ENCODE measurements at places on chromosomes 13 and 19.

DNA sequence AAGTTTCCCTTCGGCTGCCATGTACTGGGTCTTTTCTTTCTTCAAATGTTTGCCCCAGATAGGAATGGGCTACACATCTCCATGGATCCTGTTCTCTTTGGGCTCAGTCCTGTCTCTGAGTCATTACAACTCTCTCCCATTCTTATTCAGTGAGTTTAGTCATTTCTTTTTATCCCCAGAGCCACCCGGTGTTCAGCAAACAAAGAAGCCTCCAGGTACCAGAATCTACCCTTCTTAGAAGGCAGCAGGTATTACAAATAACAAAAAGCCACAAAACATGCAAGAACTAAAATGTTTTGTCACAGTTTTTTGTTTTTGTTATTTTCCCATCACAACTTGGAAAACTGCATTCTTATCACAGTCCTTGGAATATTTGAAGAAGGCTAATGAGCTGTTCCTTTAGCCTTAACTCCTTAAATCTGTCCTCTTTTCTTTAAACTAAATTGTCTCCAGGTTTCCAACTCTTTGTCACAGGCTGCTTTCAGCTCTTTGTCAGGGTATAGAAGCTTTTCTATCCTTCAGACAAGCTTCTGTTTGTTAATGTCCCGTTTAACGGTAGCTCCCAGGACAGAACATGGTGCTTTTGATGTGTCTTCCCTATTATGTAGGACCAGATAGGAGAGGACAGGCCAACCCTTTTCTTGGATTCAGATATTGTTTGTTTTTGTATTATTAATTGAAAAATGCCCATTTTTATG lies 215.5 kb upstream of the HTR2A start:
- peak; percentile 35 for DNase-seq

DNA sequence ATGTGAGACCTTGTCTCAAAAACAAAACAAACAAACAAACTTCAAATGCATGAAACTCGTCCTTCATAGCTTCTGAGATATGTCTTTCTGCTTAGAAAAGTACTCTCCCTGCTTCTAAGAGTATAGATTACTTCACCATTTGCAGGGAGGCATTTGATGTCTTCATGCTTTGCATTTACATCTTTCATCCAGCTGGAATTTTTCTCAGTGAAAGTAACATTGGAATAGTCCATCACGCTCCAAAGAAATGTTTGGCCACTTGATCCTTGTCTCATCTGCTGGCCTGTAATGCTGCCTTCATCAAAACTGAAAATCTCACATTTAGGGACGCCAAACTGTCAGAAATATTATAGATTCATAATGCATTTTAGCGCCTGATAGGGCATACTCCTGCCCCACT lies 19.2 kb downstream of the PNMA8A start:
- no peak for DNase-seq

DNA sequence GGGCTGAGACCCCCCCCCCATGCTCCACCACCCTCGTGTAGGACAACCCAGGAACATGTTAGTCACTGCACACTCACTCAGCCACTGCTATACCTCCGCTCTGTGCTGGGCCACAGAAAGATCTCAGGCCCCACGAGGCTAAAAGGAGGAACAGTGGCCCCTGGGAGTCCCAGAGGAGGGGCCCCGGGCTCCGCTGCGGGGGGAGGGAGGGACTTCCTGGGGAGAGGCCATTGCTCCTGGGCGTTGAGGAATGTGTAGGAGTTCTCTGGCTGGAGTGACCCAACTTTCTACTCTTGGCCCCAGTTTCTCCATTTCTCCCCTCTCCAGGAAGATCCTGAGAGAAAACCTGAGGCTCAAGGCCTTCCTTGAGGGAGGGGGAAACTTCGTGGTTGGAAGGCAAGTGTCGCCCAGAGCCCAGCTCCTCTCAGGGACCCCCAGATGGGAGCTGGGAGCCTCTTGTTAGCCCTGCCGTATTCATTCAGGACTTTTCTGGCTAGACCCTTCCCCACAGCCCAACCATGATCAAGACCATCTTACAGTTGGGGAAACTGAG lies 13.6 kb downstream of the ONECUT3 start:
- no peak for DNase-seq

DNA sequence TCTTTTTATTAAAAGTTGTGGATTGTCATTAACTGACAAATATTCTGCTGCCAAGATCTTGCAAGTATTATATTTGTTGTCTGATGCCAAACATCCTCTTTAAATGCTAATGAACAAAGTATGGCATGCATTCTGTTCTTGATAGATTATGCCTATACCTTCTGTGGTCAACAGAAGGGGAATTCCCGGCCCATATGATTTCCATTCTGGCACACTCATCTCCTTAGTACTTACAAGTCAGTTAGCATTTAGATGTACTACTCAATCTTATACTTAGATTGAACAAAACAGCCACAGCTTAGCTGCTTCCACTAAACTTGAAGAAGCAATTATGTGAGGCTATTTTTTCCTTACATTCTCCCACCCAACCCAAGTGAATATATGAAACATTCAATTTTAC lies 246.1 kb upstream of the DACH1 start:
- no peak for DNase-seq

GRCh38 chr13:50912851-50913250 lies 3.3 kb downstream of the RNASEH2B start:
- DNase-seq = no peak

- no peak for DNase-seq
These were observed 713 bp upstream of the UPK1A start for GRCh38 chr19:35665604-35666003.

- peak; percentile 9 for DNase-seq
These were observed 27.7 kb downstream of the ZNF461 start for GRCh38 chr19:36638862-36639510.

DNA sequence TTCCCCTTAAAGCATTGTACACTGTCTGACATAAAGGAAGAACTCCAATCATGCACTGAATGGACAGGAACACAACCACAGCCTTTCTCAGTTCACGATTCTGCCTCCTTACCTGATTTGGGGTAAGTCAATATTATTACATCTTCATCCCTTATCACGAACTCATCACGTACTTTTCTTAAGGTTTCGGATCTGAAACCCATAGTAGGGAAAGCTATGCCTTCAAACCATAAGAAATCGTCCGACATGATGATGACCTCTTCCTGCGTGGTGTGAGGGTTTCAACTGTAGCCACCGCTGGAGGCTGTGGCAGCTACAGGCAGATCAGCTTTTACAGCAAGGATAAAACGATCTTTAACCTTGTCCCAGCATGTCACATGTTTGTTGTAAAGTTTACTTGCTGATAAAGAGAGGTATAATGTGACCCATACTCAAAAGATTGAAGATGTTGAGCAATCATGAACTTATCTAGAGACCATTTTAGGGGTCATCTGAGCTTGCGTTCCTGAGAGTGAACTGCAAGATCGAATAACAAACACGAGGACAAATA lies at the start of gene SULT2A1:
Gene SULT2A1, minus strand, starts transcription at position 306 of the 550 bp plus-strand sequence. Its CDS starts 58 bp downstream, at position 248.
- DNase-seq = no peak

GRCh38 chr13:46396341-46396740 lies 9.3 kb upstream of the RUBCNL start:
- peak; percentile 35 for DNase-seq

GRCh38 chr13:59728896-59729545 lies 434.7 kb downstream of the DIAPH3 start:
- DNase-seq = no peak

DNA sequence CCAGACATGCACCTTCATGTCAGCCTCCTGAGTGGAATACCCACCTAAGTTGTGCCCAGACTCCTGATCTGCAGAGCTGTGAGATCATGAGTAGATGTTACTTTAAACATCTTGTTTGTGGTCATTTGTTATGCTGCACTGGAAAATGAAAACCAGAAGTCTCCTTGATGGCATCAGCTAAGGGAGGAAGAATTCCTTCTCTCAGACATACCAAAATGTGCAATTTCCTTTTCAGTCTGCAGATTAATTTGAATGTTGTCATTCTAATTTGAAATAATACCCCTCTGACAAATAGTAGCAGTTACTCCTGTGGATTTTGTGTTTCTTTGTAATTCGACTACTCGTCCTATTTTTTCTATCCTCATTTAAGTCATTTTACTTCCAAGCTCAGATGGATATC lies 59.3 kb downstream of the ITGBL1 start:
- no peak for DNase-seq

- peak; percentile 79 for DNase-seq
These were observed 33.7 kb downstream of the VSTM1 start for GRCh38 chr19:54029930-54030490.

DNA sequence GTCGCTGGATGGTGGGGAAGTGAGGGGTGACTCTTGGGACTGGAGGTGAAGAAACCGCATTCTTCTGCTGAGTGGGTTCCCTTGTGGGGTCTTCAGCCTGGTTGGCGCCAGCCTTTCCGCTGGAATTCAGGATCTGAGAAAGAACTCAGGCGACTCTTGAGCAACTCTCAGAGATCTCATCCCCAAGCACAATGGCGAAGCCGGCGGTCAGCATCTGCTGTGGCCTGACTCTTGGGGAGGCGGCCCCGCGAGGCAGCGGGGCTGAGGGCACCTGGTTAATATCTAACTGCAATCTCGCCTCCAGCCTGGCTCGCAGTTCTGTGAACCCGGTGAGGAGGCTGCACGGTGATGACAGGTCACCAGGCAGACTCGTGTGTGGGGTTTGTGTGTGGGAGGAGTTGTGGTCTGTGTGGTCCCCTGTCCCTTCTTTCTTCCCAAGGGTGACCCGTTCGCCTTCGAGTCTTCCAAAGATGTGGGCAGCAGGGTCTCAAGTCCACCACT lies 883 bp downstream of the ZNF441 start:
- peak; percentile 46 for DNase-seq

GRCh38 chr13:27670861-27671260 lies 49.2 kb downstream of the POLR1D start:
- DNase-seq = no peak

- no peak for DNase-seq
These were observed 16.8 kb upstream of the IGSF23 start for GRCh38 chr19:44596428-44597130.

DNA sequence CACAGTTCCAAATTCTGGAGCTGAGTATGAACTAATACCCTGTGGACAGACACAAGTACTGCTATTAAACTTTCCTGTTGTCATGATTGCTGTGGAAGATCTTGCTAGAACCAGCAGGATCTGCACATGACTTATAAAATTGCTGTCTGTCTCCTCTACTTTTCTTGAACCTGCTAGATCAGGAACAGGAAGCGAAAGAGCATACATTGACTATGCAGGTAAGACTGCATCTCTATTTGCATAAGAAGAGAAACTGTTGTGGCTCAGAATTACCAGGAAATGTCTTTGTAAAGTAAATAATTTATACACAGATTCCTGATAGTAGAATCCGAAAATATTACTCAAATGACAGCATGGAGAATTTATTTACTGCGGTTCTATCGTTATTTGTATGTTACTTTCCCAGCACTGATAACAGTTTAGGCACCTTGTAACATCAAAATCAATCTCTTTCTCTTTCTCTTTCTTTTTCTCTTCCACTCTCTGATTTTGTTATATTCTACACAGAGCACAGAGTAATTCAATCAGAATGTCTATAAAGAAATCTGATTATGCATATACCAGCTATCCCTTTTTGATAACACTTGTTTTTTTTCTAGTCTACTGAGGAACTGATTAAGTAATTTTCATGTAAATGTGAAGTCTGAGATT lies 226.5 kb downstream of the MYO16 start:
- no peak for DNase-seq

DNA sequence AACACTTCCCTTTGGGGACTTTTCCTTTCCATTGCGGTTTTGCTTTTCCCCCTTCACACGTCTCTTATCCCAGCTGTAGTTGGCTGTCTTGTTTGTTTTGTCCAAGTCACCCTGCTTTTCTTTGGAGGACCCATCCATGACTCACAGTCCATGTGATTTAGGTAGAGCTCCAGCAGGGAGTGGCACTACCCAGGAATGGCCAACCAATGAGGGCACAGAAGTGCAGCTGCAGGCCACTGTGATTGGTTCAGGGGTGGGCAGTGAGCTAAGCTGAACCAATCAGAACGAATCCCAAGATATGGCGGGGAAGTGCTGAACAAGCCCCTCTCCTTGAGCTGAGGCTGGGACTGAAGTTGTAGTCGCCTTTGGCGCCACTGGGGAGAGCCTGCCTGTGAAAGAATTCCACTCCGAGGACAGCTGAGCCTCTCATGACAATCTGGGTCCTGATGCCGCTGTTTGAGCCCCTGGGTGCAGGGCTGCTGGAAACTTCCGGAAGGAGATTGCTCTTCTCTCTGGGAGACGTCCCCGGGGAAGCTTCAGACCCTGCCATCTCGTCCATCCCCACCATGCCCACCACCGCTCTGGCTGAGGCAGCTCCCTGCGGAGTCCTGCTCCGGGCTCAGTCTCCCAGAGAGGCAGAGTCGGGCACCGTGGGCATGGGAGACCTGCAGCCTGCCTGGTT lies 62.9 kb upstream of the URI1 start:
- peak; percentile 43 for DNase-seq

GRCh38 chr19:10430505-10431253 lies 10.3 kb downstream of the PDE4A start:
- peak; percentile 32 for DNase-seq

GRCh38 chr19:4641132-4641531 lies 1.8 kb downstream of the TNFAIP8L1 start:
- DNase-seq = no peak

- DNase-seq = no peak
These were observed 59.9 kb upstream of the DOCK9 start for GRCh38 chr13:99037756-99038155.

GRCh38 chr19:18223860-18224524 lies 2.2 kb downstream of the PDE4C start:
- peak; percentile 24 for DNase-seq

- peak; percentile 27 for DNase-seq
These were observed 23.8 kb downstream of the ZSWIM9 start for GRCh38 chr19:48194041-48194843.

DNA sequence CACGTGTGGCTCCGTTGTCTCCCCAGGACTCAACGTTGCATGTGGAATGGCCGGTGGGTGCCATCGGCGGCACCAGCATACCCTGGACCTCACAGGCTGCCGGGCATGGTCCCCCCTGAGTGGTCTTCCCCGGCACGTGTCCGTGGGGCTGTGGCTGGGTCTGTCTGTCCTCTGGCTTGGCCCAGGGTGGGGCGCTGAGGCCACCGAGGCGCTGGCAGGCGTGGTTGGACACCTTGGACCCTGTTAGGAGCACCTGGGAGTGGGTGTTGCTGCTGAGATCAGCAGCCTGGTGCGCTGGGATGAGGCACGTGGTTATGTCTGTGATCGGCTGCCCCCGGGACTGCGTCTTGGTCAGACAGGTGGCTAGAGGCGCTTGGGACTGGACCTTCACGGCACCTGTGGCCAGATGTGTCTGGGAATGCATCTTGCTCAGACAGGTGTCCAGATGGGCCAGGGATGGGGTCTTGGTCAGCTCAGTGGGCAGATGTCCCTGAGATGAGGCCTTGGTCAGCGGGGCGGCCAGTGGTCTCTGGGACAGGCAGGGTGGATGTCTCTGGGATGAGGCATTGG lies 9.2 kb downstream of the IQCN start:
- no peak for DNase-seq

DNA sequence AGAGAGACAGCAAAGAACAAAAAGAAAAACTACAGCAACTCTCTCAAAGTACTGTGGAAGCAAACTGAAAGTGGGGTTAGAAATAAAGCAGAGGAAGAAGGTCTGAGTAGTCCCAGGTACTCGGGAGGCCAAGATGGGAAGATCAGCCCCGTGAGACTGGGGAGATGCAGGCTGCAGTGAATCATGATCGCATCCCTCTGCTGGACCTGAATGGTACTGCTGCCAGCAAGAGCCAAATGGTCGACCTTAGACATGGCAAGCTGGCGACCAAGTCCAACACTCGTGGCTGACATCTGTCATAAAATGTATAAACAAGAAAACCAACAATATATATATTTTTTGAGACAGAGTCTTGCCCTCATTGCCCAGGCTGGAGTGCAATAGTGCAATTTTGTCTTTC lies 33.7 kb upstream of the ZNF724 start:
- peak; percentile 22 for DNase-seq
